ENCODE measurements at places on chromosomes 16 and 17.

- no peak for DNase-seq
These were observed 46.0 kb upstream of the ARL4D start for GRCh38 chr17:43352579-43353331.

- no peak for DNase-seq
These were observed 653.1 kb upstream of the SOX9 start for GRCh38 chr17:71467719-71468118.

- DNase-seq = no peak
These were observed 8.9 kb downstream of the ADAD2 start for GRCh38 chr16:84199861-84200260.

GRCh38 chr16:69131167-69131838, 1.1 kb downstream of the CHTF8 start:
- peak; percentile 16 for DNase-seq

DNA sequence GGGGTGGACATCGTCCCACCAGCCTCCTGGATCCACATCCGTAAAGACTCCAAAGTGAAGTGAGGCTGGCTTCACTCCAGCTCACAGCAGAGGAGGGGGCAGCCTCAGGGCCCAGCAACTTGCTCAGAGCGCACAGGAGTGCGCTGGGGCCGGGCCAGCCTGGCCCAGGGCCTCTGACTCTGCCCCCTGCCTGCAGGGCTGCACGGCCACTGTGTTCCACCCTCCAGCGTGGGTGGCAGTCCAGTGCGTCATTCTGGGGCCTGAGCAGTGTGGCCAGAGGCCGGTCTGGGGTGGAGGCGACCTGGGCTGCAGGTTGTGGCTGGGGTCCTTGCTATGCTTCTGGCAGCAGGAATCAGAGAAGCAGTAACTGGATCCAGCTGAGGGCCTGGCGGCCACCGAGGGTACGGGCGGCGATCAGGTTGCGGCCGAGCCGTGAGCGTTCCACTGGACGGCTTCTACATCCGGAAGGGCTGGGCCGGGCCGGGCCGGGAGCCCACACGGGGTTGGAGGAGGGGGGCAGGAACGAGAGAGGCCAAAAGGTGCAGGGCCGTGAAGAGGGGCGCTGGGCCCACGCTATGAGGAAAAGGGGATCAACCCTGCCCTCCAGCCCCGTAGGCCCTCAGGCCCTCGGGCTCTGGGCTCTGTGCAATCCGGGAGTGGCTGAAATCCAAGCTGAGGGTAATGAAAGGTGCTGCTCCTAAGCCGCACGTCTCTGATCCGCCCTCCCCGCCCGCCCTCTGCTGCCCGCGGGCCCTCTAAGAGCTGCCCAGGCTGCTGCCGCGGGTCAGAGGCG, at the start of gene FSCN2:
Gene FSCN2, plus strand, starts transcription at position 787 of the 793 bp plus-strand sequence. CDS start 155 bp downstream, outside the sequence.
- DNase-seq = no peak

Measured in effector CD4-positive, alpha-beta T cell (primary cell).